ENCODE measurements at places on chromosomes 4 and X. TPM values are rescaled to one million over a fixed set of nuclear protein-coding genes. Genes with fewer than 3 reads are reported as not detected.
A peak's percentile ranks its signal among the peaks of the same experiment; 100 is the strongest.

CT83 gene
- total RNA-seq, result not detected

DNA sequence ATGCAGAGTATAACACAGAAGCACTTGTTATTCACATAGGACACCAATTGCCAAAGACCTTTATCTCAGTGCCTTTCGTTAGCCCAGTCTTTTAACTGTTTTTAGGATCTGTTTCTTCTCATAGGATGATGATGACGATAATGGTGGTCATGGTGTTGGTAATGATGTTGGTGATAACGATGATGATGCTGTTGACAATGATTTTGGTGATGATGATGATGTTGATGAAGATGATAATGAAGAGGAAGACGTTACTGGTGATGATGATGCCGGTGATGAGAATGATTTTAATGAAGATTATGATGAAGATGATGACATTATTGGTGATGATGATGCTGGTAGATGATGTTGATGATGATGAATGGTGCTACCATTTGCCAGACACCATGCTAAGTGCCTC is 29.8 kb downstream of the LDB2 start:
- DNase-seq, result no peak

DNA sequence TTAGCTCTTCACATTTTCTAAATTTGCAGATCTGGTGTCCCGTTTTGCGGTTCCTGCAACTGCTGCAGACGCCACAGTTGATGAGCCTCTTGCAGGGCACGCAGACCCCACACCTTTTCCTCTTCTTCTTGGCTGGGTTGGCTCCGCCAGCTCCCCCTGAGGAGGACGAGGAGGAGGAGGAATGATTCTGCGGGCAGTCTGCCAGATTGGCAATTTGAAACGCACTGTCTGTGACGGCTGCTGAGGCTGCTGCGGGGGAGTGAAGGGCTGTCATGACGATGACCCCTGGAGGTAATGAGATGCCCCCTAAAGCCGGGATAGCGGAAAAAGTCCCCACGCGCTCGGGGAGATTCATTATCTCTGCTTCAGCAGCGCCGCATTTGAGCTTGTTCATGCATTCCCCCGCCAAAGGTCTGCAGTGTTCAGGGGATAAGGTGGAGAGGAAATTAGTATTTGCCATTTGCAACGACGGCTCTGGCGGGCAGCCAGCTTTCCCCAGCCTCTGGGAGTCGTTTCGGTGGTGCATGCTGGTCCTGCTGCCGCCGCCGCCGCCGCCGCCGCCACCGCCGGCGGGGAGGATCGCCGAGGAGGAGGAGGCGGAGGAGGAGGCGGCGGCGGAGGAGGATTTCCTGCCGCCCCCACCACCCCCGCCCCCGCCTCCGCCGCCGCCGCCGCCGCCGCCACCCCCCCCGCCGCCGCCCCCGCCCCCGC is 3.8 kb downstream of the CXXC4 start:
- peak; percentile 34 for DNase-seq

- no peak for DNase-seq
These were observed 75.7 kb downstream of the HTRA3 start for GRCh38 chr4:8345053-8345945.

DNA sequence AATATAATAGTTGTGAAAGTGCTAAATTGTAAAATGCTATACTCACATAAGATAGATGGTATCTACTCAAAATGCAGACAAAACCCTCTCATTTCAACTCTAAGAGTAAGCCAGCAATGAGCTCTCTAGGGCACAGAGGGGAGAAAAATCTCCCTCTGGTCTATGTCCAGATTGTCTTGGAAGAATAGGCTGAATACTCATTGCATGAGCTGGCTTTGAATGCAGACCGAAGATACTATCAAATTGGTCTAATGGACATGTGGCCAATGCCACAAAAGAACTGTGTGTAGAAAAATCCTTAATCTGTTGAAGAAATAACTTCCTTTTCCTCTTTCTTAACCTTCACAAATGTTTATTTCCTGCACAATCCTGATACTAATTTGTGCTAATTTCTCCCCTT is 3.5 kb downstream of the ZXDA start:
- DNase-seq, result no peak

Data from activated CD4-positive, alpha-beta memory T cell treated with anti-CD3 and anti-CD28 coated beads, Interleukin-2, amount 10 ng/mL, durations not matched to agents 7 days and 5 days (primary cell).